ENCODE measurements at places on chromosomes 13 and 19. TPM values are rescaled to one million over a fixed set of nuclear protein-coding genes. Genes with fewer than 3 reads are reported as not detected.

SIGLEC8 gene
- total RNA-seq, result not detected

- peaks cover 44% of the 10 kb centered on the region for H3K4me1 ChIP-seq
- no peak overlapping the region for H3K4me3 ChIP-seq
- DNase-seq, result no peak
- H3K36me3 ChIP-seq, result no peaks in the 10 kb centered on the region
Measured at GRCh38 chr19:4016903-4017638, 9.5 kb downstream of the PIAS4 start.

GRCh38 chr13:48559638-48560320, 26.9 kb upstream of the RCBTB2 start:
- no peaks in the 10 kb centered on the region for H3K27me3 ChIP-seq
- no peak overlapping the region for H3K27ac ChIP-seq
- H3K36me3 ChIP-seq, result no peaks in the 10 kb centered on the region
- DNase-seq, result no peak
- H3K4me1 ChIP-seq, result peaks cover 9% of the 10 kb centered on the region

CGB8 gene
- total RNA-seq, result not detected

DNA sequence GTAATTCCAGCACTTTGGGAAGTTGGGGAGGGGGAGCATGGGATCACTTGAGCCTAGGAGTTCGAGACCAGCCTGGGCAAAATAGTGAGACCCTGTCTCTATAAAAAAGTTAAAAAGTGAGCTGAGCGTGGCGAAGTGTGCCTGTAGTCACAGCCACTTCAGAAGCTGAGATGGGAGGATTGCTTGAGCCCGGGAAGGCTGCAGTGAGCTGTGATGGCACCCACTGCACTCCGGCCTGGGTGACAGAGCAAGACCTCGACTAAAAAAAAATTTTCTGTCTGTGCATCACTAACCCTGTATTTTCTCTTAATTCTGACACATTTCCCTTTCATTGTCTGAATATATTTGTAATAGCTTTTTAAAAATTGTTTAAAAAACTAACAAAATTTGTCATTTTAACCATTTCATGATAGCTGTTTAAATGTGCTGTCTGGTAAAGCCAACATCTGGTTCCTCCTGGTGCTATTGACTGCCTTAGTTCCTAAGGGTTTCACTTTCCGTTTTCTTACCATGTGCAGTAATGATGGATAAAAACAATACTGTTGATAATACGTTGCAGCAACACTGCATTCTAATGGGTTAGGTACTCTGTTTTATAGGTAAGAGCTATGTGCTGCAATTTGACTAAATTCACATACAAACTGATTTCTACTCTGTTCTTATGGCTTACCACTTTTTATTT, 29.7 kb downstream of the LATS2 start:
- DNase-seq, result no peak
- no peaks in the 10 kb centered on the region for H3K36me3 ChIP-seq
- peaks cover 58% of the 10 kb centered on the region for H3K4me1 ChIP-seq
- H3K27me3 ChIP-seq, result no peaks in the 10 kb centered on the region
- no peak overlapping the region for H3K27ac ChIP-seq

DNA sequence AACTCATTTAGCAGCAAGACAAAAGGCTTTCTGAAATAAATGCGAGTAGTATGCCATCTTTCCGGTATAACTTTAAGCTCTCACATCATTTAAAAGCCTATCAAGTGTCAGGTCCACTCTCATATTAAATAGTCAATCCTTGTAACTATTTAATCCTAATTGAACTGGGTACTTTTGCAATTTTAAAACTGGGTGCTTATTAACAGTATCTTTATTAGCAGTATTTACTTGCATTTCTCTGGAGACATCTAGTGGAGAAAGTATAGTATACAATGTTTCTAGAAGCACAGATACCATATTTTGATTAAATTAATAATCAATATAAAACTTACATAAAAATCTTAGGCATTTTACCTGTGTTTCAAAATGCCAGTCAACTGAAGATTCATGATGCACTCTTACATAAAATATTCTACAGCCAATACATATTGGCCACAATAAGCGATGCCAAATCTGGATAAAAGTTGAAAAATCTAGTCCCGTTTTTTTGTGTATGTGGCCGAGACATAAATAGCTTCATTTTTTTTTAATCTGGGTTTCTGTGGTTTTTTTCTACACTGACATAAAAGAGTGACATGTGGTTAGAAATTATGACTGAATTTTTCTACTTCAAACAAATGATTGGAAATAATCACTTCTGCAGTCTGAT, 4.3 kb upstream of the POSTN start:
- no peak overlapping the region for H3K27ac ChIP-seq
- H3K4me3 ChIP-seq, result no peak overlapping the region
- H3K27me3 ChIP-seq, result no peaks in the 10 kb centered on the region
- no peak for DNase-seq
- H3K4me1 ChIP-seq, result no peaks in the 10 kb centered on the region

DNA sequence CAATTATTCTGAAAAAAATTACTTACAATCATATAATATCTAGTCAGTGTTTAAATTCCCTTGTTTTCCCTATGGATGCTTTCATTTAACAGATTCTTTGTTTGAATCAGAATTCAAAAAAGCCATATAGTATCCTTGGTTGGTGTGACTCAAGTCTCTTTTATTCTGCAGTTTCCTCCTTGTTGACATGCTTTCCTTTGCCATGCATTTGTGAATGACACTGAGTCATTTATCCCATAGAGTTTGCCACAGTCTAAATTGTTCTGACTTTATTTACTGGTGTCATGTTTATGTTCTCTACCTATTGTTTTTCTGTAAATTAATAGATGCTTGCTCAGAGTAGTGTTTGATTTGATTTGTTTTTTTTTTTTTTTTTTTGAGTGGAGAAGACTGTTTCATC, 893.8 kb upstream of the SLC10A2 start:
- DNase-seq, result no peak
- H3K36me3 ChIP-seq, result no peaks in the 10 kb centered on the region
- no peaks in the 10 kb centered on the region for H3K27me3 ChIP-seq
- H3K27ac ChIP-seq, result no peak overlapping the region
- H3K4me3 ChIP-seq, result no peak overlapping the region

GRCh38 chr13:100789481-100789880, 114.9 kb upstream of the TMTC4 start:
- H3K4me3 ChIP-seq, result no peak overlapping the region
- DNase-seq, result no peak
- no peak overlapping the region for H3K27ac ChIP-seq
- H3K27me3 ChIP-seq, result no peaks in the 10 kb centered on the region

GRCh38 chr19:2808129-2808941, 11.3 kb upstream of the ZNF554 start:
- H3K36me3 ChIP-seq, result peaks cover 42% of the 10 kb centered on the region
- no peaks in the 10 kb centered on the region for H3K27me3 ChIP-seq
- no peaks in the 10 kb centered on the region for H3K4me1 ChIP-seq
- no peak overlapping the region for H3K4me3 ChIP-seq

DNA sequence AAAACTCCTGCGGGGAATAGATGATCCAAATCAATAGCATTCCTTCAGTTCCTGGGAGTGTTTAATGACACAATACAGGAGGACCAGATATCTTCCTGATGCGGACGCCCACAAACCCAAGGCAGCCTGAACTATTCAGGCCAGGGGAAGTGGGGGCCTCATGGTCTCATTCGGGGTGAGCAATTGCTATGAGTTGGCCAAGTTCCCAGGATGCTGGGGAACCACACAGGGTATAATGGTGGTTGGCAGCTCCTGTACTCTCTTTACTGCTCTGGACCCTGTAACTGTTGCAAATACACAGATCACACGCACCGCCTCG, 401.2 kb downstream of the IRS2 start:
- no peak overlapping the region for H3K27ac ChIP-seq
- no peaks in the 10 kb centered on the region for H3K27me3 ChIP-seq
- H3K4me1 ChIP-seq, result no peaks in the 10 kb centered on the region
- DNase-seq, result no peak
- H3K36me3 ChIP-seq, result no peaks in the 10 kb centered on the region

DNA sequence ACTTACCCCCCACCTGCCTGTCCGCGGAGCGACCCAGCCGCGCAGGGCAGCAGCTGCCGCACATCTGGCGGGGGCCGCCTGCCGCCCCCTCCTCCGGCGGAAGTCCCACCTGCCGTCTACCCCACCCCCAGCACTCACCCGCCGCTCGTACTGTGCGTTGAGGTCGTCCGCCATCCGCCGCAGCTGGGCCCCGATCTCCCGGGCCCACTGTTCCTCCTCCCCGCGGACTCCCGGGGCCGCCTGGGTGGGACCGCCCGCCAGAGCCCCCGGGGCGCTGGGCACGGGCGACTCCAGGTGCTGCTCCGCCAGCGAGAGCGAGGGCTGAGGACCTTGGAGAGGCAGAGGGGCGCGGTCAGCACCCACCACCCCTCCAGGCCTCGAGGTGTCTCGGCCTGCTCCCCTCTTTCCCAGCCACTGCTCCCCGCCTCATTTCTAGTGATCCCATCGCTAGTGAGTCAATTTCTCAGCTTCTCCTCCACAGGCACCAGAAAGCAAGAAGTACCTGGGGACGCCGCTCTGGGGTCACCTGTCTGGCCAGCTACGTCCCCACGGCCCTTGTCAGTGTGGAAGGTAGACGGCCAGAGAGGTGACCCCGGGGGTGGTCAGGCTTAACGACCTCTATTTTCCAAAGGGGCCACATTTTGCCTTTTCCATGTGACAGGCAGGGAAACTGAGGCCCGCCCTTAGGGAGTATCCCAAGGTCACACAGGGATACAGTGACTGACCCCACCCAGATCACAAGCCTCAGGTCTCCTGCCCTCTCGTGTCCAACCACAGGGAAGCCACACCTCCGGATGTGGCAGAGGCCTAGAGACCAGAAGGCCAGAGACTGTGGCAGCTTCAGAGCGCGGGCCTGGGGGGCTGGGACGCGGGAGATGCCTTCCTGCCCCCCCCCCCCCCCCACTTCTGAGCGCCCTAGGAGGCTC, 4.3 kb downstream of the BBC3 start:
- H3K4me1 ChIP-seq, result peaks cover 39% of the 10 kb centered on the region
- DNase-seq, result peak; percentile 84
- no peaks in the 10 kb centered on the region for H3K27me3 ChIP-seq
- no peaks in the 10 kb centered on the region for H3K36me3 ChIP-seq
- peak overlapping the region; percentile 100 for H3K27ac ChIP-seq

DNA sequence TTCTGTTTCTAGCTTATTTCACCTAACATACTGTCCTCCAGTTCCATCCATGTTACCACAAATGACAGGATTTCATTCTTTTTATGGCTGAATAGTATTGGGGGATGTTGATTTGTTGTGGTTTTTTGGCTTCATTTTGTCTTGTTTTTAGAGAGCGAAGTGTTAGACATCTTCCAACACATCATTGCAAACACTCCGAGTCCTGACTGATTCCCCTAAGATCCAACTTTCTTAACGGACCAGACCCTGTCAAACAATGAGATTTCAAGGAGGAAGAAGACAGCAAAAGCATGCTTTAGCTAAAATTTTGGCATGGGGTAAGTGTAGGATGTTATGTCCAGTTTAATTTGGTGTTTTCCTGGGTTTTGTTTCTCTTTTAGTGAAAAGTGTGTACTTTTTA, 3.8 kb upstream of the CASP14 start:
- no peaks in the 10 kb centered on the region for H3K36me3 ChIP-seq
- H3K4me1 ChIP-seq, result no peaks in the 10 kb centered on the region

DNA sequence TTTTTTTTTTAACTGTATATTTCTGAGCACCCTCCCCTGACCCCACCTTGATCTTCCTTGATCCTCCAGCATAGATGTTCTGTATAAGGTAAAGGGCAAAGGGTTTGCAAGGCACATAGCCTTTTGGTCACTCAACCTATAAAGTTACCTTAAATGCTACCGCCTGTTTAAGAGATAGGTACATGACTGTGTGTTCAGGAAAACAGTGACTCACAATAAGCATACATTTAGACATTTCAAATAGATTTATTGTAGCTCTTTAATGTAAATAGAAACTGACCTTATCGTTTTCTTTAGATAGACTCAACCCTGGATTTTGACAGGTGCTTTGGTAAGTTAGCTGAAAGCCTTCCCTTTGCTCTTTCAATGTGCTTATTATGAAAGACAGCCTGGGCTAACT, 15.2 kb upstream of the SLC10A2 start:
- H3K27ac ChIP-seq, result no peak overlapping the region
- DNase-seq, result no peak
- no peaks in the 10 kb centered on the region for H3K36me3 ChIP-seq

- no peaks in the 10 kb centered on the region for H3K27me3 ChIP-seq
- no peaks in the 10 kb centered on the region for H3K4me1 ChIP-seq
- no peak overlapping the region for H3K4me3 ChIP-seq
Measured at GRCh38 chr13:41909506-41909905, 51.4 kb downstream of the VWA8 start.

GRCh38 chr13:101594936-101595335, 142.5 kb downstream of the ITGBL1 start:
- DNase-seq, result no peak
- H3K36me3 ChIP-seq, result no peaks in the 10 kb centered on the region
- no peaks in the 10 kb centered on the region for H3K4me1 ChIP-seq
- no peaks in the 10 kb centered on the region for H3K27me3 ChIP-seq

GRCh38 chr19:51440846-51441409, 17.3 kb downstream of the SIGLEC8 start:
- H3K4me3 ChIP-seq, result no peak overlapping the region
- H3K4me1 ChIP-seq, result no peaks in the 10 kb centered on the region
- H3K27ac ChIP-seq, result no peak overlapping the region
- H3K27me3 ChIP-seq, result peaks cover 71% of the 10 kb centered on the region

GRCh38 chr19:5281588-5281987, 59.0 kb downstream of the PTPRS start:
- H3K4me1 ChIP-seq, result peaks cover 26% of the 10 kb centered on the region
- peaks cover 12% of the 10 kb centered on the region for H3K36me3 ChIP-seq
- H3K27me3 ChIP-seq, result no peaks in the 10 kb centered on the region

DNA sequence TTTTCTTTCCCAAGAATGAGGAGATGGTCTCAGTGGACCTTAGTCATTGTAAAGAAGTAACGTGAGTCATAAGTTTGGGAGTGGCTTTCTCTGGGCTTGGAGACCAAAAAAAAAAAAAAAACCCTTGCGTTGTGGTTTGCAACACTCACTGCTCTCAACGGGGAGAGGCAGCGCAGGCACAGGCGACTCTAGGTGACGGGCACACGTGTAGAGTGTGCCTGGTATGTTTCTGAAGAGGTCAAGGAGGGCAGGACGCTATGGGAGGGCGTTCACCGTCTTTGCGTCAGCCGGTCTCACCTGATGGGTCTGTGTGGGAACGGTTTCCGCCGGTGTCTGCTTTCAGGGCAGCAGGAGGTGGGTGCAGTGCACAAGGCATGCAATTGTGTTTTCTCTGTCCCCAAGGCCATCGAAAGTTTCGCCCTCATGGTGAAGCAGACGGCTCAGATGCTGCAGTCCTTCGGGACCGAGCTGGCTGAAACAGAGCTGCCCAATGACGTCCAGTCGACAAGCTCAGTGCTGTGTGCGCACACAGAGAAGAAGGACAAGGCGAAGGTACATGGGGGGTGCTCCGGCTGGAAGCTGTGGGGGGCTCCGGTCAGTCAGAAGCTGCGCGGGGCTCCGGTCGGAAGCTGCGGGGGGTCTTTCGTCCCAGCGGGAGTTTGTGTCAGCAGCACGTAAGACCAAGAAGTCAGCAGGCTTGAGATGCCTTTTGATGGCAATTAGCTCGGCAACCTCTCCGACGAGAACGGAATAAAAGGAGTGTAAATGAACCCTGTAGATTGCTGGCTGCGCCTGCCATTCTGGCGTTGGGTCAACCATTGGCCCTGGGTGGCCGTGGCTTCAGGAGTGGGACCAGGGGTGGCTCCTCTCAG, 40.8 kb upstream of the F7 start:
- no peaks in the 10 kb centered on the region for H3K36me3 ChIP-seq
- no peaks in the 10 kb centered on the region for H3K27me3 ChIP-seq
- DNase-seq, result no peak
- H3K4me1 ChIP-seq, result no peaks in the 10 kb centered on the region
